ENCODE measurements at places on chromosomes 6 and 20.
A peak's percentile ranks its signal among the peaks of the same experiment; 100 is the strongest.

- DNase-seq, result no peak
Observed at GRCh38 chr6:5180636-5181035, 80.1 kb downstream of the LYRM4 start.

DNA sequence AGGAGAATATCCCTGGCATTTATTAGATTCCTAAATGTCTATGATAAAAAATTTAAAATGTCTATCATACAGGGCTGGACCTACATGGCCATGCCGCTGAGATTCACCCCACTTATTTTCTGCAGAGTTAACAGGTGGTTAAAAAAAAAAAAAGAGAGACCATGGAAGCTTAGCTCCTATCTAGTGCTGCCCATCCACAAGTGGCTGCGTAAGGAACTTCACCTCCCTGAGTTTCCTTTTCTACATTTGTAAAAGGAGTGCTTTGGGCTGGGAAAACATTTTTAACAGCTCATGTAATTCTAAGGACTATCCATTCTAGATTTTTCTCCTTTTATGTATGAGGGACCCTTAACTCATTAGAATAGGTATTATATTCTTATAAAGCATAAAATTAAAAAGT is 534.1 kb downstream of the MMUT start:
- DNase-seq, result no peak

GRCh38 chr20:48040491-48040890 is 255.2 kb upstream of the SULF2 start:
- no peak for DNase-seq

- no peak for DNase-seq
Observed at GRCh38 chr20:41047279-41047974, 18.8 kb downstream of the TOP1 start.

GRCh38 chr6:106510090-106510970 is 119.0 kb downstream of the RTN4IP1 start:
- DNase-seq, result peak; percentile 58

- peak; percentile 49 for DNase-seq
Observed at GRCh38 chr6:109454496-109455436, 806 bp downstream of the MICAL1 start.

DNA sequence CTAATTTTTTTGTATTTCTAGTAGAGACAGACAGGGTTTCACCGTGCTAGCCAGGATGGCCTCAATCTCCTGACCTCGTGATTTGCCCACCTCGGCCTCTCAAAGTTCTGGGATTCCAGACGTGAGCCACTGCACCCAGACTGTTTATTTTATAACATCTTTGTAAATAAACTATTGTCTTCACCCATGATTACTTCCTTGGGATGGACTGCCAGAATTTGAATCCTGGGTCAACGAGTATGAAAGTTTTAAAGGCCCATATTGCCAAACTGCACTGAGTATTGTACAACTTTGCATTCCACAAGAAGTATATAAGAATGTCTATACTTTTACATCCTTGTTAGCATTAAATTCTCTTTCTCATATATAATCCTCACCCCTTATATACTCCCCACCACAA is 38.6 kb downstream of the ZHX3 start:
- no peak for DNase-seq

DNA sequence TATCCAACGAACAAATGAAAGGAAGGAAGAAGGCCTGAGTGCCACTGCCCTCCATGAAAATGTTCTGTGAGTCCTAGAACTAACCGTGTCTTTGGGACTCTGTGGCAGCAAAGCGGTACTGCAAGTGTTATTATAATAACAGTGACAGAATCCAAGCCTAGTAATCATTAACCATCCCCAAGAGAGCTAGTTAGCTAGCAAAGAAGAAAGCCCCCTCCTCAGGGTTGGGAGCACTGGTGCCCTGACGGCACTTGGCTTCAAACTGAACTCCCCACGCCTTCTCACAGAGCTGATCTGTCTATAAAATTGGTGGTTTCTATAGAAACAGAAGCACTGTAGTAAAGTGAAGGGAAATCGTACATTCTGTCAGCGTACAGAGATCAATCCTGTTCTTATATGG is 239.8 kb downstream of the PTPRT start:
- DNase-seq, result no peak

- DNase-seq, result no peak
Observed at GRCh38 chr20:17202673-17203072, 24.2 kb upstream of the PCSK2 start.

- DNase-seq, result no peak
Observed at GRCh38 chr6:56532766-56533551, 109.7 kb downstream of the DST start.

- no peak for DNase-seq
Observed at GRCh38 chr20:63375438-63375837, 14.3 kb upstream of the CHRNA4 start.

GRCh38 chr6:106223300-106223930 is 102.1 kb downstream of the ATG5 start:
- DNase-seq, result peak; percentile 35

- peak; percentile 27 for DNase-seq
Observed at GRCh38 chr6:136784910-136785746, 7.1 kb downstream of the MAP3K5 start.

DNA sequence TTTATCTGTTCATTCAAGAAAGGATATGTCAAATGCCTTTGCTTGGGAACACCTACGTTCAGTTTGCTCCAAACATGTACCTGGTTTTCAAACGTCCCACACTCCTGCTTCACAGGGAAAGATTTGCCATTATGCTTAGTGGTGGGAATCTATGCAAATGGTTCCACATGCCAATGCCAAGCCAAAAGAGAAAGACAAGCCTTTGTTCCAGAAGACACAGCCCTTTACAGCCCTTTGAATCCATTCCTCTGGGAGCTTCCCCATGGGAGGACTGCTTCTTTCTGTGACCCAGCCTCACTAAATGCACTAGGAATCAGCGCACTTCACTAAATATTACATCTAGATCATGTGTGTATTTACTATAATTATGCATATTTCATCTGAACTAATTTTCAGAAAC is 619.5 kb downstream of the PRKN start:
- no peak for DNase-seq

DNA sequence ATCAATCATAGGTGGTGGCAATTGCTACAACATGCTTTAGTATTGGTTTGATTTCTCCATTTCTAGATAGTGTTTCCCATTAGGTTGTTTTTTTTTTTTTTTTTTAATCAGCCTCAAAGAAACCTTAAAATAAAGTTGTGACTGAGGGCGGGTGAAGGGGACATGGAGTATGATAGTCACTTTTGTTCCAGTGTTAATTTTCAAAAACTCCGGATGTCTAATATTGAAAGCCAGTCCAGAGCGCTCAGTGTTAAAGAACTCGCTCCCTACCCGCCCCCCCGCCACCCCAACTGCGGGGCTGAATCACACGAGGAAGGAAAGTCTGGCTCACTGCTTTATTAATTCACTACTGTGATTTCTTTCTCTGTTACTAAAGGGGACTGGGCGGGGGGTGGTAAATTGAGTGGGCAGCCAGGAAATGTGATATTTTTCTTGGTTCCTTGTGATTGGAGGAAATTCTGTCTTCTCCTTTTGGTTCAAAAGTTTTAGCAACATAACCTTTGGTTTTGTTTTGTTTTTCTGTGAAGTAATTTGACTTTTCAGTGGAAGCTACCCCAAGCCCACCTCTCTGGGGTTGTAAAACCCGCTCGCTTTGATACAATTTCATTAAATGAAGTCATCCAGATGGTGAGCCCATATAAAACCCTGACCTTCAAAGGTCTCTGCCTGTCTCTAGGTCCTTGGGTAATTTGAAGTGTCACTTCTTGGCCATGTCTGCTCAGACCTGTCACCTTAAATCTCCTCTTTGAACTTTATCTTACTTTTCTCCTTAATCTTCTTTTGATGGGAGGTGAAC is 38.0 kb downstream of the TNFAIP3 start:
- DNase-seq, result peak; percentile 80

- no peak for DNase-seq
Observed at GRCh38 chr20:24798930-24799705, 150.0 kb upstream of the CST7 start.

- DNase-seq, result no peak
Observed at GRCh38 chr6:13413466-13413862, 73.9 kb downstream of the GFOD1 start.

DNA sequence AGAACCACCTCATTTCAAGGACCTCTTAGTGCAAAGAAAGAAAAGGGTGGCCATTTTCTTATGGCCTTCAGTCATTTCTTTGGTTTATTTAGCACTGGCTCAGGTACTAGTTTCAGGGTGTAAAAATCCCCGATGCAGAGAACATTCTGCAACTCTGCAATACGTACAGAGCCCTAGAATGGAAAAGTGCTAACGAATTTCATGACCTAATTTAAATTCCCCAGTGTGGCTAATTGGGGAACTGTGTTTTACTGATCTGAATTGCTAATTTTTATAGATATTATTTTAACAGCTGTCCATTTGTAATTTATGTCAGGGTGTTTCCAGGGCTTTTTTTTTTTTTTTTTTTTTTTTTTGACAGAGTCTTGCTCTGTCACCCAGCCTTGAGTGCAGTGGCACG is 160.7 kb downstream of the UST start:
- no peak for DNase-seq

DNA sequence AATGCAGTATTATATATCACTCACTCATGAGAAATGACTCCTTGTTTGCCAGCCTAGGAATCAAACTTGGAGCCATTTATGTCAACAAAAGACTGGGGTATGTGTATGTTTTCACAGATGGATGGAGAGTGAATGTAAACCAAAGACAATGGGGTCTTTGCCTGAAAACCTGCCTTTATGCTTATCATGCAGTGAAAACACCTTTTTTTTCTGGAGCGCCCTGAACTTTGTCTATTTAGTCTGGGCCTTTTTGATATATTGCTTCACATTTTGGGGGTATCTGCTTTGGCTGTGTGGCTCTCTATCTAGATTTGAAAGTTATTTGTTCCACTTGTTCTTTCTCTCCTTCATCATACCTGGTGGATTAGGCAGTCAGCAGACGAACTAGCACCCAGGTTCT is 848.5 kb upstream of the FLRT3 start:
- DNase-seq, result no peak

DNA sequence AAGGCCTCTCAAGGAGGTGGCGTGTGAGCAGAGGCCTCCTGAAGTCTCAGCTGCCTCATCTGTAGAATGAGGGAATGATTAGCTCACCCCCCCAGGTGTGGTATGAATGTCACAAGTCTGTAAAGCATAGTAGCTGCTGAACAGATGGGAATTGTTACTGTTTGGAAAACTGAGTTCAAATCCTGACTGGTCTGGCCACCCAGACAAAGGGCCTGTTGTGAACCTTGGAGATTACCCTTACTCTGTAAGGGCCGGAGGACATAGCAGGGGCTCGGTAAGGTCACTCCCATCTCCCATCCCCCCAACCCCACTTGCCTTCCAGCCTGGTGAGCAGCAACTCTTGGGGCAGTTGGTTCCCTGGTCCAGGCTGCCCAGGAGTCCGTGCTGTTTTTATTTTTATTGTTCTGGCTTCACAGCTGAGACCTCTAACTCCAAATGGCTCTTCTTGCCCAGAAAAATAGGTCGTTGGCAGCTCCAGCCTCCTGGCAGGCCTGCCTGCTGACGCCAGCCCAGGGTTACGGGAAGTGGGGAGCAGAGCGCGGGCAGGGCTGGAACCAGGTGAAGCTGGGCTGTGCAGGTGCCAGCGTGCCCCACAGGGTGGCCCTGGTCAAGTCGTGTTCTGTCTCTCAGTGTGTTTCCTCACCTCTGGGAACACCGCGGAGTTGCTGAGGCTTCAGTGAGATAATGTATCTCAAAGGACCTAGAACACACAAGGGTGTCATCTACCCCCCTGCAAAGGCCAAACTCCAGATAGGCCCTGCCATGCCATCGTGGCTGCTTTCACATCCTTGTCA is 4.5 kb upstream of the SIRPA start:
- DNase-seq, result no peak

- no peak for DNase-seq
Observed at GRCh38 chr20:49515586-49515985, 33.1 kb upstream of the KCNB1 start.

- no peak for DNase-seq
Observed at GRCh38 chr6:163398815-163399214, 15.7 kb upstream of the QKI start.

- no peak for DNase-seq
Observed at GRCh38 chr20:31605902-31606803, 1.1 kb downstream of the ID1 start.

DNA sequence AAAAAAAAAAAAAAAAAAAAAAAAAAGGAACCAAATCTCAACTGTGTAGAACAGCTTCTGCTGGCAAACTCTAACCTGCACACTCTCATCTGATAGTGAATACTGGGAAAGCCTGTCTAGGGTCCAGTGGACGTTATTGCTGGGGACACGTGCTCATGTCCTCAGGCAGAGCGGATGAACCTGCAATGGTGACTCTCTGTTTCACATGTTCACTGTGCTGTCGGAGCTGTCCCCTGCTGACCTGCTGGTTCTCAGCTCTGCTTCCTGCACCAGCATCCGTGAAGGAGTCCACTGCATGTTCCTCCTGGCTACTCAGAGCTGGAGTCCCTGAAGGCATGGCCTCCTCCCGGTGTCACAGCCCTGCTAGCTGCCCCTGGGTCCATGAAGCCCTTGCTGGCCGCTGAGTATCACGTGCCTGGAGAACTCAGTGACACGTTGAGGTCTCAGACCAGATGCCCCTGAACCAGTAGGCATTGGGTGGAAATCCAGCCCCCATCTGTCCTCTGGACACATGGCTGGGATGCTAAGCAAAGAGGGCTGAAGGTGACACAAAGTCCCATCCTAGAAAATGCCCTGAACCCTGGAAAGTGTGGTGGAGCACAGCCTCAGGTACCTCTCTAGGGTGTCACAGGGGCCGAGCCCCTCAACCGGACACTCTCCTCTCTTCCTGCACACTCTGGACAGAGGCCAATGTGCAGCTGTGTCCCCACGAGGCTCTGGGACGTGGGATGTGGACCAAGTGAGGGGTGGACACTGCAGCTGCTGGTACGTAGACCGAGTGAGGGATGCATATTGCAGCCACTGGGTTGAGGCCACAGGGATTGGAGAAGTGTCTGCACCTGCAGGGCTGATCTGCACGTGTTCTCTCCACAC is 54.9 kb upstream of the FRMD1 start:
- no peak for DNase-seq

GRCh38 chr6:20092071-20092566 is 120.2 kb downstream of the MBOAT1 start:
- no peak for DNase-seq

- no peak for DNase-seq
Observed at GRCh38 chr6:70879496-70879895, 77.4 kb downstream of the B3GAT2 start.

GRCh38 chr6:167402195-167402686 is 77.4 kb downstream of the TTLL2 start:
- no peak for DNase-seq

DNA sequence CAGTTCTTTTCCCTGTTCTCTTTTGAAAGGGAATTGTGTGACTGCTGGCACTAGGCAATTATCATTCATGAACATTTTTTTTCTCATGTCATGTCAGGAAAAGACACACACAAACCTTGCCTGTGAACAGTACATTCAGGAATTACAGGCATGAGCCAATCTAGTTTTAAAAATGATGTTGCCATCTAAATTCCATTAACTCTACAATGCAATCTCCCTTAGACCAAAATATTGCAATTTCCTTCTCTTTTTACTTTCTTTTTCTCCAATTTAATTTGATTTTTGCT is 127.5 kb upstream of the STMND1 start:
- DNase-seq, result no peak
